ENCODE measurements at places on chromosomes 13 and 19.
A peak's percentile ranks its signal among the peaks of the same experiment; 100 is the strongest.

DNA sequence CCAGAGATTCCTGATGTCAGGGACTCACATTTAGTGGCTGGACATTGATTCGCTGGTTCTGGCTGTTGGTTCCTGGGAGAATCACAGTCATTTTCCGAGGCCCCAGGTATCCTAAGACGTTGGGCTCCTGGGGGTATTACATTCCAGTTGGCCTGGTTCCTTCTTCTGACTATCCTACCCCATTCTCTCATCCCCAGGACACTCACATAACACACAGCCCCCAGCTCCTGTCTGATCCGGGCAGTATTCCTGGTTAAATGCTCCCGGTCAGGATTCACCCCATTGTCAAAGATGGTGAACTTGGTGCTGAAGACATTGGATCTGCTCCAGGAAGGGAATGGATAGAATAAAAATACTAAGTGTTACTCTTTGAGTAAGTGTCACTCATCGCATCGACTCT lies 11.5 kb downstream of the PPP1R15A start:
- peak; percentile 39 for DNase-seq

DNA sequence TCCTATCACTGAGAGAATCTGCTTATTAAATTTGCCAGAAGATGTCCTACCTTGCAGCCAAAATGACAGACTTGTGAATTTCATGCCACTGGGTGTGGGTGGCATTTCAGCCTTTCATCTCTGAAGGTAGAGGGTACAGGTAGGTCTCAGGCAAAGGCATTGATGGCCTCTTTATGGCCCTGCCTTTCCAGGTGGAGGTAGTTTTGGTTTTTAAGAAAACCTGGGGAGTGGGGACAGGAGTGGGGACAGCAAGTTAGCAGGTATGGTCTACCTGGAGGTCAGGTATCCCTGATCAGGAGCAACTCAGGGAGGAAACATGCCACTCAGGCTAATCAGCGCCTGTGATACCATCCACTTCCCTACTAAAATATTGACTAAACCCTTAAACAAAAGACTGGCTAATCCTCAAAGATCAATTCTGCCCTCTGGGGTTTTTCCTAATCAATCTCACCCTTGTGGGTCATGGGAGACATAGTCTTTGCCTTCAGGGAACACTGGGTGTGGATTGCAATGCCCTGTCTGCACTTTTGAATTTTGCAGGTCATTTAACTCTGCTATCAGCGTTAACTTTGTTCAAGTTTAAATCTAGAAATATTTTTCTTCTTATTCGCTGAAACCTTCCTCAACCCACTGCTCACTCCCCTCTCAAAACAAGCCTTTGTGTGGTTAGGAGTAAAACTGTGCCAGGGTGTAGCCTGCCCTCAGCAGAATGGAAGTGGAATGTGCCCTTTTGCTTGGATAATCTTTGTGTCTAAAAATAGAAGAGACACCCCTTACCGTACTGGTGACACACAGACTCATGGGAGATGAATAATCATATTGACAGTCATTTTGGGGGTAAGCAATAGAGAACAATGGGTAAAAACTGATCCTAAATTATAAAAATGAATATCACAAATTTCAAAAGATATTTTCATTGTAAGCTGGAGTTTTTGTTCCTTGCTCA lies 233.7 kb downstream of the COG6 start:
- no peak for DNase-seq

- DNase-seq, result no peak
Observed at GRCh38 chr13:105343134-105343806, 1192.2 kb downstream of the EFNB2 start.

GRCh38 chr13:102090532-102090931 lies 311.3 kb downstream of the FGF14 start:
- no peak for DNase-seq

GRCh38 chr13:73275163-73275562 lies 216.4 kb downstream of the KLF5 start:
- no peak for DNase-seq

Measured in CD4-positive, alpha-beta T cell treated with Interleukin-21 for 1 hour (primary cell).